ENCODE measurements at places on chromosomes 7 and 10.

GRCh38 chr7:155447603-155448002 lies 10.3 kb upstream of the EN2 start:
- no peak overlapping the region for H3K4me3 ChIP-seq
- H3K27ac ChIP-seq = no peak overlapping the region
- peaks cover 8% of the 10 kb centered on the region for H3K27me3 ChIP-seq
- H3K4me1 ChIP-seq = no peaks in the 10 kb centered on the region
- DNase-seq = no peak
- H3K36me3 ChIP-seq = no peaks in the 10 kb centered on the region

- H3K36me3 ChIP-seq = no peaks in the 10 kb centered on the region
- peaks cover 21% of the 10 kb centered on the region for H3K4me1 ChIP-seq
- DNase-seq = no peak
- H3K4me3 ChIP-seq = no peak overlapping the region
These were observed 5.5 kb downstream of the GPR146 start for GRCh38 chr7:1049801-1050200.

GRCh38 chr10:62034096-62034640 lies 132.7 kb downstream of the ARID5B start:
- H3K4me1 ChIP-seq = peaks cover 20% of the 10 kb centered on the region
- no peaks in the 10 kb centered on the region for H3K27me3 ChIP-seq
- H3K4me3 ChIP-seq = no peak overlapping the region
- H3K27ac ChIP-seq = no peak overlapping the region
- H3K36me3 ChIP-seq = no peaks in the 10 kb centered on the region

DNA sequence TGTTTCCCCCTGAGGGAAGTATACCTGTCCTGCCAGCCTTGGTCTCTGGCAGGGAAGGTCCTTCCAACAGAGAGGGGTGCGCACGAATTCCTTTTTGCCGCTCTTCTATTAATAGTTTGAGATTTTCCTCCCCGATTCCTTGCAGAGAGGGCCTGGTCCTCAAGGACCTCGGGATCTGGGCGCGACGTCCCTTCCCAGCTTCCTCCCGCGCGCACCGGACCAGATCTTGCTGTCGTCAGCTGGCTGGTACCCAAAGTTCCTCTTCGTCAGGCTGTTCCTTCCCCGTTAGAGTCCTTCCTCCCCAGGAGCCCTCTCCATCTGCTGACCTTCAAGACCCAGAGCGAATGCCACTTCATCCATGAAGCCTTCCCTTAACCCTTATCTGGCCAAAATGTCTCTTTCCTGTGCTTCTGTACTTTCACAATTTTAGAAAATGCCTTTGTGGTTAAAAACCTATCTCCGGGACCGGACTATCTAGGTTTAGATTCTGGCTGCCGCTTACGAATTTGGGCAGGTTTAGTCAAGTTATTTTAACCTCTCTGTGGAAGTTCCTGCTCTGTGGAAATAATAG lies 851 bp upstream of the GOT1 start:
- no peaks in the 10 kb centered on the region for H3K4me1 ChIP-seq
- H3K27me3 ChIP-seq = no peaks in the 10 kb centered on the region
- peak overlapping the region; percentile 87 for H3K27ac ChIP-seq
- DNase-seq = peak; percentile 73
- peak overlapping the region; percentile 66 for H3K4me3 ChIP-seq

DNA sequence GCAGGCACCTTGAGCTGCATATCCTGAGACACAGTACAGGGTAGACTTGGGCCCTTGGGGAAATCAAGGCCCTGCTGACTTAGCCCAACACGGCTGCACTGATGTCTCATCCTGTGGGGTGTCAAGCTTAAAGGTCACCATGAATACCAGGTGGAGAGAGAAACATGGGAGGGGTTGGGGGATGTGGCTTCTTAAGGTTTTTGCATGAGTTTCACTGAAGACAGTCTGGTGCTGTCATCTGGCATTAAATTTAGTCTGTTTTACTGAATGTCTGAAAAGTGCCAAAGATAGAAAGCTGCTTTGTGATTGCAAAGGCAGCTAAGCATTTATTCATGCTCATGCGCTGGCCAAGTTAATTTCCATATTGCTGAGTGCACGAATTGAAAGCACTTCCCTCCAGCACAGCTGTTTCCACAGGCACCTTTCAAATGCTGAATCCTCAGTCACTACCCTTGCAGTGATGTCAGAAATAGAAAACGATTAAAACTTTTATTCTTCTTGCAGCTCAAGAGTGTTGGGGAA lies 102.1 kb downstream of the OSBPL3 start:
- no peak for DNase-seq
- no peaks in the 10 kb centered on the region for H3K36me3 ChIP-seq
- no peak overlapping the region for H3K4me3 ChIP-seq

- H3K4me1 ChIP-seq = no peaks in the 10 kb centered on the region
- H3K4me3 ChIP-seq = peak overlapping the region; percentile 77
- no peak for DNase-seq
- H3K27me3 ChIP-seq = no peaks in the 10 kb centered on the region
- peak overlapping the region; percentile 96 for H3K27ac ChIP-seq
- no peaks in the 10 kb centered on the region for H3K36me3 ChIP-seq
These were observed 1.5 kb downstream of the IPMK start for GRCh38 chr10:58266003-58266825.

- no peaks in the 10 kb centered on the region for H3K4me1 ChIP-seq
- no peak overlapping the region for H3K27ac ChIP-seq
- H3K27me3 ChIP-seq = no peaks in the 10 kb centered on the region
- no peak for DNase-seq
- no peaks in the 10 kb centered on the region for H3K36me3 ChIP-seq
These were observed 84.8 kb upstream of the EGR2 start for GRCh38 chr10:62900829-62901571.

- no peaks in the 10 kb centered on the region for H3K36me3 ChIP-seq
- no peak overlapping the region for H3K27ac ChIP-seq
- H3K27me3 ChIP-seq = no peaks in the 10 kb centered on the region
- DNase-seq = no peak
- no peaks in the 10 kb centered on the region for H3K4me1 ChIP-seq
- no peak overlapping the region for H3K4me3 ChIP-seq
These were observed 49.9 kb upstream of the PPP1R3A start for GRCh38 chr7:113968713-113969112.

- no peaks in the 10 kb centered on the region for H3K4me1 ChIP-seq
- H3K36me3 ChIP-seq = no peaks in the 10 kb centered on the region
- DNase-seq = no peak
- no peak overlapping the region for H3K27ac ChIP-seq
- no peaks in the 10 kb centered on the region for H3K27me3 ChIP-seq
These were observed 76.1 kb upstream of the ZEB1 start for GRCh38 chr10:31242902-31243301.

- H3K27ac ChIP-seq = no peak overlapping the region
- no peak overlapping the region for H3K4me3 ChIP-seq
- H3K36me3 ChIP-seq = no peaks in the 10 kb centered on the region
- H3K4me1 ChIP-seq = no peaks in the 10 kb centered on the region
- DNase-seq = no peak
These were observed 23.1 kb upstream of the JAZF1 start for GRCh38 chr7:28203508-28204240.

DNA sequence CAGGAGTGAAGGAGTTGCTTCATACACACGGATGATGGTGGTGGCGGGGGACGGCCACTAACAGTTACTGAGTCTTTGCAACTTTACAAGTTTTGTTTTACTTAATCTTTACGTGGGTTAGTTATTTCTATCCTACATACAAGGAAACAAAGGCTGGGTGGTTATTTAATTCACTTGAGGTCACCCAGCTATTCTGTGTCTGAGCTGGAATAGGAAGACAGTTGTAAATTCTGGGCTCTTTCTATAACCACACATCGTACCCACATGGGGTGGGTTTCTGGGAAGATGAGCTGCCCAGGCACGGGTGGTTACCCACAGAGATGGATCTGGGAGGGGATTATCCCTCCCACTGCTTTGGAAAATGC lies 137.9 kb downstream of the ANLN start:
- no peaks in the 10 kb centered on the region for H3K36me3 ChIP-seq
- no peaks in the 10 kb centered on the region for H3K27me3 ChIP-seq
- DNase-seq = no peak
- H3K27ac ChIP-seq = no peak overlapping the region

DNA sequence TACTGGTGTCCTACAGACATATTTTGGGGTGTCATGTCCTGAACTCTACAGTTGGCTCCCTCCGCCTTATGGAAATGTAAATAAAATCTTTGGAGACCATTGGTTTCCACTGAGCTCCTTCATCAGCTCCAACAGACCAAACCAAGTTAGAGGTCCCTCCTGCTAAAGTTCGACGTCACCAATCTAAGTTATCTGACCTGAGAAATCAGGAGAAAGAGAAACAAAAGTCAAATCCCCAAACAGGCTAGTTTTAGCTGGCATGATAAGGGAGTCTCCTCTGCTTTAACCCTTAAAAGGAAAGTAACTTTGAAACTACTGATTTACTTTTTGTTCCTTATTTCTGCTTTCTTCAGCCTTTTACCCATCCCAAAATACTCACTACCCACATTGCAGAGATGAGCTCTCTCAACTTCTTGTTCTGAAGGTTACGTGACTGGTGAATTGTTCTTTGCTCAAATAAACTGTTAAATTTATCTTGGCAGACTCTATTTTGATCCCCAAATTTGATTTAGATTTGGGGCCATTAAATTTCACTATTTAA lies 39.9 kb downstream of the AVL9 start:
- H3K4me1 ChIP-seq = no peaks in the 10 kb centered on the region
- no peaks in the 10 kb centered on the region for H3K27me3 ChIP-seq
- H3K4me3 ChIP-seq = no peak overlapping the region
- H3K36me3 ChIP-seq = no peaks in the 10 kb centered on the region
- DNase-seq = no peak

DNA sequence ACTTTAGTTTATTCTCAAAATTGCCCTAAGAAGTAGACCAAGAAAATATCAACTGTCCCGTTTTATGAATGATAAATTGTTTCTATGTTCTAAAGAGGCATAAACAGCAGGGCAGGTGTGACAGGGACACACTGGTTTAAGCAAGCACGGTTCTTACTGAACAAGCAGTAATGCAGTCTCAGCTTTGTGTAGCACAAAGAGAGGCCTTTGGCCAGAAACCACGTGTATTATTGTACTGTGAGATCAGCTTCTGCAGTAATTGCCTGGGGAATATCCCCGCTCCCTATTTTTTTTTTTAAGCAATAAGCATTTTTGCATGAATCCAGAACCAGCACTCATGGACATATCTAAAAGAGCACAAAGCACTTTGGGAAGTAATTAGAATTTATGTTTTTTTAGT lies 255.4 kb downstream of the WDR11 start:
- no peak for DNase-seq
- no peaks in the 10 kb centered on the region for H3K36me3 ChIP-seq
- H3K27me3 ChIP-seq = no peaks in the 10 kb centered on the region

GRCh38 chr10:45473126-45473525 lies 99.1 kb downstream of the ALOX5 start:
- no peak overlapping the region for H3K27ac ChIP-seq
- no peaks in the 10 kb centered on the region for H3K27me3 ChIP-seq
- no peaks in the 10 kb centered on the region for H3K36me3 ChIP-seq
- no peak for DNase-seq

GRCh38 chr10:71038091-71038633 lies 149.8 kb upstream of the PCBD1 start:
- H3K27me3 ChIP-seq = no peaks in the 10 kb centered on the region
- no peak for DNase-seq
- H3K36me3 ChIP-seq = no peaks in the 10 kb centered on the region
- no peak overlapping the region for H3K4me3 ChIP-seq

- no peaks in the 10 kb centered on the region for H3K27me3 ChIP-seq
- no peak overlapping the region for H3K27ac ChIP-seq
- DNase-seq = no peak
- H3K4me1 ChIP-seq = no peaks in the 10 kb centered on the region
- no peaks in the 10 kb centered on the region for H3K36me3 ChIP-seq
These were observed 120.9 kb downstream of the PLXNA4 start for GRCh38 chr7:132455378-132455777.

GRCh38 chr10:34397324-34397723 lies 417.8 kb downstream of the PARD3 start:
- no peaks in the 10 kb centered on the region for H3K4me1 ChIP-seq
- no peak overlapping the region for H3K27ac ChIP-seq

GRCh38 chr7:17671956-17672355 lies 268.3 kb downstream of the SNX13 start:
- H3K4me1 ChIP-seq = no peaks in the 10 kb centered on the region
- H3K27ac ChIP-seq = no peak overlapping the region
- no peak for DNase-seq
- H3K4me3 ChIP-seq = no peak overlapping the region
- no peaks in the 10 kb centered on the region for H3K27me3 ChIP-seq

- H3K27me3 ChIP-seq = no peaks in the 10 kb centered on the region
- no peaks in the 10 kb centered on the region for H3K4me1 ChIP-seq
- peak overlapping the region; percentile 65 for H3K4me3 ChIP-seq
- no peaks in the 10 kb centered on the region for H3K36me3 ChIP-seq
These were observed 9.8 kb upstream of the GRB10 start for GRCh38 chr7:50792342-50793119.

- no peaks in the 10 kb centered on the region for H3K27me3 ChIP-seq
- no peak overlapping the region for H3K4me3 ChIP-seq
- H3K4me1 ChIP-seq = no peaks in the 10 kb centered on the region
- DNase-seq = no peak
- no peaks in the 10 kb centered on the region for H3K36me3 ChIP-seq
These were observed 763.9 kb downstream of the GRID1 start for GRCh38 chr10:85602713-85603112.

- H3K27me3 ChIP-seq = no peaks in the 10 kb centered on the region
- no peak overlapping the region for H3K27ac ChIP-seq
- no peaks in the 10 kb centered on the region for H3K36me3 ChIP-seq
- no peaks in the 10 kb centered on the region for H3K4me1 ChIP-seq
- no peak overlapping the region for H3K4me3 ChIP-seq
These were observed 21.8 kb upstream of the TECTB start for GRCh38 chr10:112261281-112261822.

DNA sequence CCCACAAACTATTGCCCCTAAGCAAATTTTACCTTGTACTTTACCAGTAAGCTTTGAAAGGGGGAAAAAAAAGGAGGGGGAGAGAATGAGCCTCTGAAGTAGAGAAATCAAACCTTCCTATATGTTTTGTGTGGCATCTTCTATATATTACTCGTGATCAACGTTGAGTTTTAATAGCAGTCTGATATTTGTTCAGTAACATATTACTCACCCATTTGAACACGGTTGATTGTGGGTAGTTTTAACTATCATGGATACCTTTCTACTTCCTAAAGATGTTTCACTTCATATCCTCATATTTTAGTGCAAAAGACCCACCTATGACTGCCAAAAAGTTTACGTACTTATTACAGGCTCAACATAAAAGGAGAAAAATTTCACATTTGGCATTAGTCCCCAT lies 54.5 kb downstream of the CCDC6 start:
- no peak overlapping the region for H3K27ac ChIP-seq
- H3K4me3 ChIP-seq = no peak overlapping the region
- H3K27me3 ChIP-seq = no peaks in the 10 kb centered on the region
- no peak for DNase-seq
- H3K36me3 ChIP-seq = no peaks in the 10 kb centered on the region

DNA sequence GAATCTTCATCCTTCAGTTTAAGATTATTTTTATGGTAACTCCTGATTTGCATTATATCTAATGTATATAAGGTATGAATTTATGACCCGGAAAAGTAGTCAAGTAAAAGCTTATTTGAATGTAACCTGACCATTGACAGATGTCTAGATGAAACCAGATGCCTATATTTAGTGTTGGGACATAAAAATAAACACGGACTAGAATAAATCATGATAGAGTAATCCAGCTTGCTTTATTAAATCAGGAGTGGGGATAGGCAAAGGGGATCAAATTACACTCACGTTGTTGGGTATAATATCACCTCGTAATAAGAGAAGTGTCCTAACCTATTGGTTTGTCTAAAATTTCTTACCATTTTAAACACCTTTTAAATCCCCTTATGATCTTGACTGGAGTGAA lies 244.6 kb downstream of the AGMO start:
- no peak overlapping the region for H3K27ac ChIP-seq
- peaks cover 3% of the 10 kb centered on the region for H3K36me3 ChIP-seq
- H3K4me3 ChIP-seq = no peak overlapping the region
